ENCODE measurements at places on chromosomes 12 and 14.

GRCh38 chr14:68722968-68723566 is 69.8 kb downstream of the ZFP36L1 start:
- no peak for DNase-seq

DNA sequence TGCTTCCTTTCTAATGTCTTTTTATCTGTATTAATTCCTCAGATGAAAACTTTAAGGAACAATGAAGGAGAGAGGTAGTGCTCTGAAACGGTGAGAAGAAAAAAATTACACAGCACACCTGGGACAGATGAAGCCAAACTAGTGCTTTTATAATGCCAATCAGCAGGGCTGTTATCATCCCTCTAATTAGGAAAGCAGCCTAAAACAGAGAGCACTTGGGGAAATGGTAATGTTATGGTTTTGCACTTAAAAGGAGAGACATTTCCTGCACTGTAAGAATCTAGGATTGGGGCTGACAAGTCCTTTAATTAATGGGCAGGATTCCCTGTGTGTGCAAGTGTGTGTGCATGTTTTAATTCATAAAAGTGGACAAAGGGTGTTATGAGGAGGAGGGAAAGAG is 4.8 kb upstream of the LMO3 start:
- no peak for DNase-seq

GRCh38 chr12:106078358-106079010 is 60.3 kb downstream of the NUAK1 start:
- peak; percentile 85 for DNase-seq

DNA sequence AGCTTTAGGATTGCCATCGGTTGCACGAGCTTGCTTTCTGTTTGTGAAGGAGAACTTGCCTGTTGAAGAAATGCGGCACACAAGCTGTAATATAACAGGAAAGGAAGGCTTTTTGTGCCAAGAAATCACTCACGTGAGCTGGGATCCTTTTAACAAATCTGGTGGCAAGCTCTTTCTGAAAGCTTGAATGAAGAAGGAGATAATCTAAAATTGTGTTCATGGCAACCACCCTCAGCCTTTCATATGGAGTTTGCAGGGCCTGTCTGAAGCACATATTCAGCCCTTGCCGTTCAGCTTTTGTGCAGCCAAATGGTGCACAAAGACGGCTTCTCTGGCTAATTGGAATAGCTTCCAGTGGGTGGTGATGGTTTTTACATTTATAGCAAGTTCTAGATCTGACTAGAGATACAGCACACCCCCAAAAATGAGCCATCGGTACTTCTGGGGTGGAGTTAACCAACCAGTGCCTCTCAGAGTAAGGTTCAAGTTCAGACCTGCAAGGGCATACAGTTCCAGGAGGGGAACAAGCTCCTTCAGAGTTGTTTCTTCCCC is 107.4 kb downstream of the AEBP2 start:
- no peak for DNase-seq

GRCh38 chr12:47725091-47725772 is at the start of gene ENDOU:
ENDOU (minus strand) TSS chr12:47725490; CDS start chr12:47725413, 77 bp downstream.
- no peak for DNase-seq

- DNase-seq: no peak
These were observed 58.0 kb upstream of the KRAS start for GRCh38 chr12:25308756-25309155.

GRCh38 chr14:50533806-50534205 is 1.4 kb upstream of the MAP4K5 start:
- DNase-seq: no peak

GRCh38 chr14:24116128-24116814 is 1.5 kb upstream of the NRL start:
- peak; percentile 42 for DNase-seq

DNA sequence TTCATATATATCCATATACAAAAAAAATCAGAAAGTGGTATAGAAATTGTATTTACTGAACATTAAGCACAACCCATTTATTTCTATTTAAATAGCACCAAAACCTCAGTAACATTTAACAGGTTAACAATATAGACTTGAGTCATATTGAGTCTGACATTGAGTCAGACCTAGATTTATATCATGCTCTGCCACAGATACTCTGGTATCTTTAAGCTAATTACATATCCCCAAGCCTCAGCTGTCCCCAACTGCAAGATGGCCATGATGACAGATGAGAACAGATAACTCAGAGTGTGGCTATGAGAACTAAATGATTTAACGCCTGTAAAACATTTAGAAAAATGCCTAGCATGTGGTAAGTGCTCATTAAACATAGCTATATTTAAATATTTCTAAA is 40.3 kb downstream of the IFNG start:
- DNase-seq: no peak

DNA sequence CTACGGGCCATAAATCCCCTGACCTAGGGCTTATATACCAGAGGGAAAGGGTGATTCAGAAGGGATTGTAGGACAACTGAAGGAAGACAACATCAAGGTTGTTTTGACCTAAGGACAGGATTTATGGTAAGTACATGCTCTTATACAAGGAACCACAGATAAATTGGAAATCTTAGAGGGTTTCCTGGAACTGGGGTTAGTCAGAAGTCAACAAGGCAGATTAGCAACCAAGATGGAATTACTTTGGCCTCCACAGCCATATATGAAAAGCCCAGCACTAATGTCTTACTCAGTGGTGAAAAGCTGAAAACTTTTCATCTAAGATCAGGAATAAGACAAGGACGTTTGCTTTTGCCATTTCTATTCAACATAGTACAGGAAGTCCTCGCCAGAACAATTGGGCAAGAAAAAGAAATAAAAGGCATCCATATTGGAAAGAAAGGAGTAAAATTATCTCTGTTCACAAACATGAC is 5.4 kb downstream of the TMBIM4 start:
- DNase-seq: no peak

DNA sequence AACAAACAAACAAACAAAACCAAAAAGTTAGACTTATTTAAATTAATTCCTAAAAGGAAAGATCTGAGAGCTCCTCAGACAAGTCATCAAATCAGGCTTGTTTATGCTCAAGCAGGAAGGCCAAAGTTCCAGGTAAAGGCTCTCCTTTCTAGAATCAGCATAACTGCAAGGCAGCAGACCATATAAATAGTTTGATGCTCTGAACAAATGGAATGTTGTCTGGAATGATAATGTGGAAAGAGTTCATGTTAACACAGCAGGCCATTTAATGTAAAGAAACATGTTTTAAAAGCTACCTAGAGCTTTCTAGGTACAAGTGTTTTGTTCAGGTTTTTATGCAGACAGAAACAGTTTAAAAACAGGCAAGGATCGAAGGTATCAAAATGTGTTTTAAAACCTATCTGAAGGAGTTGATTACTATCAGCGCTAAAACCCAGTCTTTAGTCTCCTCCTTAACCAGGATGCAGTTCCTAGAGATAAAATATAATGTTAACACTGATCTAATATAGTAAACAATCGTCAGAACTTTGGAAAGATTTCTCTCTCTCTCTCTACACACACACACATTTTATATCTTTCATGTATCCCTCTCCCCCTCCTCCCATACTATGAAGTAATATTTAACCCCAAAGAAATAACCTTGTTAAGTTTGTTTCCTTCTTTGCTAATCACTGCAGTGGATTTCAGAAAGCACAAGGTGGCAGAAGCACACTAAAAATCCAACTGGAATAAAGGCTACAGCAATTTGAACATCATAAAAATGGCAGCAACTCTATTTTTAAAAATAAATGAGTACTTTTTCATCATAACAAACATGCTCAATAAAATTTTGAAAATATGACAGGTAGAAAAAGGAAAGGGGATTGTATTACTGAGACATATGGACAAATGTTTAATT is 135.5 kb downstream of the PAWR start:
- no peak for DNase-seq

DNA sequence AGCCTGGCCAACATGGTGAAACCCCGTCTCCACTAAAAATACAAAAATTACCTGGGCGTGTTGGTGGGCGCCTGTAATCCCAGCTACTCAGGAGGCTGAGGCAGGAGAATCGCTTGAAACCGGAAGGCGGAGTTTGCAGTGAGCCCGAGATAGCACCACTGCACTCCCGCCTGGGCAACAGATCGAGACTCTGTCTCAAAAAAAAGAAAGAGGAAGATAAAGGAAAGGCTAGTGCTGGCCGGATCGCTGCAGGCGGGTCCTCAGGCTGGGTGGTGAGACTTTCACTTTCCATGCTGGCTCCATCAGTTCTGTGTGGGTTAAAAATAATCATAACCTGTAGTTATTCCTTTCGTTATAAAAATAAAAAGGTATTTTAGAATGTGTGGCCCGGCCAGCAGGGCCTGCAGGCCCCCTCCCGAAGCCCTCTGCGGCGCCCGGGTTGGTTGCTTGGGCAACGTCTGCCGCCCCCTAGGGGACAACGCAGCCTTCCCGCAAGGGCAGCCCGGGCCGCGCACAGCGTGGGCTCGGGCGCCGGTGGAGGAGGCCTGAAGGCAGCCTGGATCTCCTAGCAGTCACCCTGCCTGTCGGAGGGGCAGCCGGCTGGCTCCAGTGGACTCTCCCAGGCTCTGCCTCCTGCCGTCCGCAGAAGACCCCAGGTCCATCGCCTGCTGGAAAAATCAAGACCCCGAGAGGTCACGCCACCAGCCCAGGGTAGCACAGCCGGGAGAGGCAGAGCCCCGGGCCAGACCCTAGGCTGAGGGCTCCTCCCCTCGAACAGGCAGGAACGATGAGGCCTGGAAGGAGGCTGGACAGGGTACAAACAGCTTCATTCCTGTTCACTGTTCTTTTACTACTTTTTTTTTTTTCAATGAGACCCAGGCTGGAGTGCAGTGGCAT is 5.0 kb upstream of the SLC25A47 start:
- peak; percentile 88 for DNase-seq

GRCh38 chr14:104301731-104302460 is 163.5 kb downstream of the KIF26A start:
- DNase-seq: peak; percentile 20

All from aorta (tissue), 5 donors.